ENCODE measurements at places on chromosomes 11 and 22.

- DNase-seq: no peak
Measured at GRCh38 chr11:119592642-119593041, 136.4 kb downstream of the NECTIN1 start.

DNA sequence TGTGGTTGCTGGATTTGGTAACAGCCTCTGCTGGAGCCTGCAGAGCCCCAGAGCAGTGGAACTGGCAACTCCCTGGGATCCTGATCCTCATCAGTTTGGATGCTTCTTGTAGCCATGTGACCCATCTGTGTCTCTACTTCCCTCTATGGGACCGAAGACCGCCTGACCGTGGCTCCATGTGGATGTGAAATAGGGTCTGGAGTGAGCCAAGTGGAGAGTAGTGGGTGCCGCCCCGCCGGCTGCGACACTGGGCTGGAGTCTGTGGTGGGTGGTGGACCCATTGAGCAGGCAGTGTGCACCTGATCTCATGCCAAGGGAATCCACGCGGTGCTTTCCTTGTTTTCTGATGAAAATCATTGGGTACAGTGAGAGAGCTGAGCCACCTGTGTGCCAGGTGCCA, 543.2 kb upstream of the B3GAT1 start:
- no peak for DNase-seq

- no peak for DNase-seq
Measured at GRCh38 chr22:19397734-19398104, 33.8 kb downstream of the HIRA start.

DNA sequence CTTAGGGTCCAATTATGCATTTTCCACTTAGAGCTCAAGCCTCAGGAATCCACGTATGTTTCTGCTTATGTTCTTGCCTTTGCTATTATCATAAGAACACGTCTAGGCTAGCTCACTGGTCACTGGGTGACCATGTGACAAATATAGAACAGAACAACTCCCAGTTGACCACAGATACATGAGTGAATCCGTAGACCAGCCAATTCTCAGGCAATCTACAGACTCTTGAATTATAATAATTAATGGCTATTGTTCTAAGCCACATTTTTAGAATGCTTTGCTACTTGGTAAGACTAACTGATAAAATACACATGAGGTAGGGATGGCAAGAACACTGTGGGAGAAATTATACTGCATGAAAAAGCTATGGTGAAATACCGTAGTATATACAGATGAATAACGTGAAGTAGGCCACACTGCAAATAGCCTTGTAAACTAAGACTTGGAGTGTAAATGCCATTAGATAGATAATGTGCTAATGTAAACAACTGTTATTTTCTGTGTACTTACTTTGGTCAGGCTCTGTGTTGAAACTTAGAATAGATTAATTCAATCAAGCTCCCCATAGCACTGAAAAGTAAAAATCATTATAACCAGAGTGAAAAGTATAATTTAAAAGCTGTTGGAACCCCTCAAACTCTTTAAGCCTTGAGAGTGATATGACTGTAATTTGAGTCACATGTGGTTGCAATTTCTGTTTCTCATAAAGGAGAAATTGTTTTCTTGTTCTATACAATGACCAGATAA, 366.2 kb upstream of the CCDC179 start:
- no peak for DNase-seq

DNA sequence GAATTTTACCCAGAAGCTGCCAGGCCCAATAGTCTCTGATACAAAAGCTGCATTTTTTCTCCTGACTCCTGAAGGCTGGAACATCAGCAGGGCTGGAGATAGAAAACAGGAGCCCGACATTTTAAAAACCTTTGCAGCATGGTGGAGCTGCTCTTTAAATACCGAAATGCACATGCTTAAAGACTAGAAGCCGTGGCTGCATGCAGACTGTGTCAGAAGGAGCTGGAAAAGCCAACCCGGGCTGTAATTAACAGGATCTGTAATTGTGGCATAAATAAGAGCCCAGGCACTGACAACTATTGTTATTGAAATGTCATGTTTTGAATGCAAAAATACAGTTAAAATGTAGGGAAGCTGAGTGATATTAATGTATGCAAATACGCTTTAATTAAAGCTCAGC, 304.9 kb upstream of the PLET1 start:
- no peak for DNase-seq

DNA sequence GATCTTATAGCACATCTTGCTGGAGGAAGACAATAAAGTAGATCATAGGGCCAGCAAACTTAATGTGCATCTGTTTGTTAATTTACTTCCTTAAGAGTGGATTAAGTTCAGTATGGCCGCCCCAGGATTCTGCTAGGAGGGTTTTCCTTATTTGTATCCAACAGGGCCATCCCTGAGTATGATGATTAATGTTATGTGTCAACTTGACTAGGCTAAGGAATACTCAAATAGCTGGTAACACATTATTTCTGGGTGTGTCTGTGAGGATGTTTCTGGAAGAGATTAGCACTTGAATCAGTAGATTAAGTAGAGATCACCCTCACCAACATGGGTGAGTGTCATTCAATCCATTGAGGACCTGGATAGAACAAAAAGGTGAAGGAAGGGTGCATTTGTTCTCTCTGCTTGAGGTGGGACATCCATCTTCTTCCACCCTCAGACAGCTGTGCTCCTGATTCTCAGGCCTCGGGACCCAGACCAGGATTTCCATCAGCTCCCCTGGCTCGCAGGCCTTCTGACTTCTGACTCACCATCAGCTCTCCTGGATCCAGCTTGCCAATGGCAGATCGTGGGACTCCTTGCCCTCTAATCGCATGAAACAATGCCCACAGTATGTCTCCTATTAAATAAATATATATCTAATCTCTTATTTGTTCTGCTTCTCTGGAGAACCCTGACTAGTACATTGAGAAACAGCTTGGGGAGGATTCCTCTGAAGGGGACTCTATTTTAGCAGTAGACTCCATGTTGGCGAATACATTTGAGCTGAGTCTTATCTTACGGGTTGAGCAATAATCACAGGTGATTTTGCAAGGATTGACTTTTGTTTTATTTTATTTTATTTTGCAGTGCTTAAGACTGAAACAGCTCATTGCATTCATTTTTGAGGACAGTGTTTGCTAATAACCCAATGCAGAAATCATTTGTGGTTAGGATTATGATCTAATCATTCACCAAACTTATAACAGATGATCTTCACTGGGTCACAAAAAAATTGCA, 9.0 kb upstream of the ZBTB44 start:
- no peak for DNase-seq

- no peak for DNase-seq
Measured at GRCh38 chr22:27690599-27690998, 111.0 kb downstream of the MN1 start.

GRCh38 chr11:89249196-89249595, 71.5 kb downstream of the TYR start:
- no peak for DNase-seq

- DNase-seq: no peak
Measured at GRCh38 chr22:44964722-44965078, 45.1 kb downstream of the PHF21B start.

GRCh38 chr11:2869134-2869526, 16.4 kb downstream of the CDKN1C start:
- no peak for DNase-seq

DNA sequence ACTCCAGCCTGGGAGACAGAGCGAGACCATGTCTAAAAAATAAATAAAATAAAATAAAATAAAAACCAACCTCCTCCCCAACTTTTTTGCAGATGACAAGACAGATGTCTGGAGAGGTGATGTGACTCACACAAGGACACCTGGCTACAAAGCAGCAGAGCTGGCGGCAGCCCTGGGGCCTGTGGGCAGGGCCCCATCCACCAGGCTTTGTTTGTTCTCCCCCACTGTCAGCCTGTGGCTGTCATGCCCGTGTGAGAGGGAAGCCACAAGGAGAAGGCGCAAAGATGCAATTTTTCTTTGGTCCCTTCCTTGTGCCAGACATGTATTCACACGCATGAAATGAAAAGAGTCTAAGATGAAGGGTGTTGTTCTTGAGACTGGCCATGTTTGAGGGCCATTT, 16.6 kb downstream of the CD59 start:
- DNase-seq: no peak

DNA sequence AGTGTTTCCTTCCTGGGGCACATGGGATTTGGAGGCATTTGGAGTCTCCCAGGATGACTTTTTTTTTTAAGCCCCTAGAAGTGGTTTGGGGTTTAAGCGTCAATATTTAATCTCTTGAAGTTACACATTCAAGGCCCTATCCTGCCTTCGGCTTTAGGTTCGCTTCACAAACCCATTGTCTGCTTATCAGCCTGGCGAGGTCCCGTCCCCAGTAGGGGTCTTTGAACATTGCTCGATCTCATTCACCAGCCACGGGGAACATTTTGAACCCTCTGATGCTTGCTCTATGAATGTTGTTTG, 75.9 kb downstream of the KCNQ1 start:
- DNase-seq: no peak

GRCh38 chr22:36870250-36870649, 9.4 kb downstream of the NCF4 start:
- no peak for DNase-seq

DNA sequence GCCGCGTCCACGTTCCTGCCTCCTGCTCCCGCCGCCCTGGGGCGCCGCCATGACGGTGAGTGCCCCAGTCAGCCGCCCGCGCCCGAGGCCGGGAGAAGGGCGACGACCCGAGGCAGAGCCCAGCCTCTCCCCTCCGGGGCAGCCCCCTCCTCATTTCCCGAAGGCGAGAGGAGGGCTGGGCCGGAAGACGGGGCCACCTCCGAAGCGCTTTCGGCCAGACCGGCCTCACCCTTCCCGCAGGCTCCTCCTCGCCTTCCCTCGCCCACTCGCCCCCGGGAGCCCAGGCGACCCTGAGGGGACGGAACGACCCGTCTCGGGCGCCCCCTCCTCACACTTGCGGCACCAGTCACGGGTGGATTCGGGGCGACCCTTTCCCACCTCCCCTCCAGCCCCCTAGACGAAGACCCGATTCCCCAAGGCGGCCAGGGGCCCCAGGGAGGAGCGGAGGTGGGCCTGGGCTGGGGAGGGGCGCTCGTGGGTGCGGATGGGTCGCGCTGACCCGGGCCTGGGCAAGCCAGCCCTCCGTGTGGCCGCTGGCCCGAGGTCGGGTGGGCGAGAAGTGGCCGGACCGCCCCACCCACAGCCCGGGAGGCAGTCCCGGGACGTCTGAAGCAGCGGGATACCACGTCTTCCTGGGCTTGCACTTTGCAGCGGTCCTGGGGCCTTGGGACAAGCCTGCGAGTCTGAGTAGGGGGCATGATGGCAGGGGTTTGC, 49.7 kb downstream of the TRIOBP start:
- DNase-seq: no peak

DNA sequence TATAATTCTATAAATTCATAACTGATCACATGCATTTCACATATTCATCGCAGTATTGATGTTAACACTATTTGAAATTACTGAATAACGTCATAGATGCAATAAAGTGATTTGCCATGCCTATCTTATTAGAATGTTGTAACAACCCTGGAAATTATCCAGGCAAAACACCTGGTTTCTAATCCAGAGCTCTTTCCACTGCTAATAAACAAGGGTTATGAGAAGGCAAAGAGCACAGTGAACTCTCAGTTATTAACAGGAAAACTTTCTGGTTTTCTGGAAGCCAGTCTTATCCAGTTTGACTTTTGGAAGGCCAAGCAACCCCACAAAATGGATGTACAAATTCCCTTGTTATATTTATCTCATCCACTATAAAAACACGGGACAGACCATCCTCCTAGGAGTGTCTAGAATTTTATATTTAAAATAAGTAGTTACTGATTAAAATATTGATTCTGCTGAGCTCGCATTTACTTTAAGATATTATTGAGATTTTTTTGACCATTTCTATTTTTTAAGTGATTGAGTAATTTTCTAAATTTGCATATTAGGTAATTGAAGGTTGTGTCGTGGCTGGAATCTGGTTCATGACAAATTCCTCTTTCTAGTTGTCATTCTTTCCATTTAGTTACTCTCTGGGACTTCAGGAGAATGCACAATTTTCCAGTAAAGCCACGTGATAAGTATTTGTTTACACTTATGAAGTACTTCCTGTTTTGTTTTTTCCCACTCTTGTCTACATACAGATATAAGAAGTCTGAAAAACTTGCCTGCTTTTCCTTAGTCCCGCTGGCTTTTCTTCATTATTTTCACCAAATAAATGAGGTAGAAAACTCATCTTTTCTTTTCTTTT, 47.9 kb downstream of the DCUN1D5 start:
- no peak for DNase-seq

- no peak for DNase-seq
Measured at GRCh38 chr11:112931703-112932102, 29.5 kb upstream of the NCAM1 start.

DNA sequence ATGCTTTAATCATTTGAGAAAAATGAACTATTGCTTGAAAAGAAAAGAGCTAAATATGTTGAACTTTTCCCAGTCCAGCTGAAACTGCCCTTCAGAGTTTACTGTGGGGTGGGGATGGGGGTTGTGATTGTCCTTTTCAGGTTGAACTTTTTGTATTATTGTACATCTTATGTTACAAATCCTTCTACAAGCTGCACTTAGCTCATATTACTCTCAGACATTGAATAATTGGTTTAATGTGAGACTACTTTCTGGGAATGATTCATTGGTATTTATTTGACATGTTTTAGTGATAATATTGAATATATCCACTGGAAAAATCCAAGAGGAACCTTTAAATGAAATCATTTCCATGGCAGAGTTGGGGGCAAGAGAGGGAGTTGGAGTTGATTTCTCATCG, 84.9 kb downstream of the ATXN10 start:
- DNase-seq: no peak

- DNase-seq: no peak
Measured at GRCh38 chr11:129285402-129285786, 90.3 kb upstream of the BARX2 start.

- no peak for DNase-seq
Measured at GRCh38 chr11:35419830-35420333, 524 bp upstream of the SLC1A2 start.

DNA sequence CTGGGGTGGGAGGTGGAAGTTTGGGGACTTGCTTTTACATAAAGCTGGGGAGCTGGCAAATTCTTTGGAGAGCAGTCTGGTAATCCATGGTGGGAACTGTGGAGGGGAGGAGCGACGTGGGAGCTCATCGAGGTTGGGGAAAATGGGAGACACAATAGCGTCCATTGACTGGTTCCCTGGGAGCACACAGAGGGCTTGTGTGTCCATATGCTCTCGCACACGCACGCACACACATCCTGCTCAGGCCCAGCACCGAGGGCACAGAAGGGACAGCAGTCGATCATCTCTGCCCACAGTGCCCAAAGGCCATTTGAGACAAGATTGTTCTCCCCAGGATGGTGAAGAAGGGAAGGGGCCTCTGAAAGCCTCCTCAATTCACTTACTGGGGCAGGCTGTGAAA, 53.7 kb downstream of the FBXO7 start:
- no peak for DNase-seq

GRCh38 chr11:133824593-133824992, 20.7 kb downstream of the SPATA19 start:
- DNase-seq: no peak

DNA sequence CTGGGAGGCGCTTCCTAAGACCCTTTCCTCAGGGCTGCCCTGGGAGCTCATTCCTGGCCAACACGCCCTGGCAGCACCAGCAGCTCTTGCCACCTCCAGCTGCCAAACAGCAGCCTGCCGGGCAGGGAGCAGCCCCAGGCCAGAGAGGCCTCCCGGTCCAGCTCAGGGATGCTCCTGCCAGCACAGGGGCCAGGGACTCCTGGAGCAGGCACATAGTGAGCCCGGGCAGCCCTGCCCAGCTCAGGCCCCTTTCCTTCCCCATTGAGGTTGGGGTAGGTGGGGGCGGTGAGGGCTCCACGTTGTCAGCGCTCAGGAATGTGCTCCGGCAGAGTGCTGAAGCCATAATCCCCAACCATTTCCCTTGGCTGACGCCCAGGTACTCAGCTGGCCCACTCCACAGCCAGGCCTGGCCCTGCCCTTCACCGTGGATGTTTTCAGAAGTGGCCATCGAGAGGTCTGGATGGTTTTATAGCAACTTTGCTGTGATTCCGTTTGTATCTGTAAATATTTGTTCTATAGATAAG, 7.6 kb downstream of the SLC39A13 start:
- DNase-seq: no peak
